CD8-positive, alpha-beta memory T cell (primary cell): ENCODE measurements at places on chromosomes 2 and 18.

- no peaks in the 10 kb centered on the region for H3K27me3 ChIP-seq
- no peak overlapping the region for H3K27ac ChIP-seq
- no peak for DNase-seq
- H3K4me1 ChIP-seq = no peaks in the 10 kb centered on the region
Observed at GRCh38 chr2:217223222-217223930, 363.5 kb upstream of the TNP1 start.

DNA sequence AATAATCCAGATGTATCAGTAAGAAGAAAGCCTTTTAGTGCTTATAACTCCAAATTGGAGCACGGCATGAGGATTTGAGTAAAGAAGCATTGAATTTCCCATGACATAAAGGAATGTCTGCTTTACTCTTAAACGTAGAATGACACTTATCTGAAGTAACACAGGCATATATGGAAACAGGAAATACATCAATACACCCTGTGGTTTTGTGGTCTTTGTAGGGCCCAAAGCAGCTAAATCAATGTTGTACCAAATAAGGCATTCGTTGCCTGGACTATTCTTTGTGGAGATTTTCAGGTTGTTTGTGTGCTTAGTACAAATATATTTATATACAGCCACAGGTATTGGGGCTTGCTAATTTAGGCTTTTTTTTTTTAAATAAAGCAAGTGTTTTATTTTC, 660.5 kb downstream of the LRRTM4 start:
- H3K4me1 ChIP-seq = no peaks in the 10 kb centered on the region
- DNase-seq = no peak
- no peak overlapping the region for H3K4me3 ChIP-seq
- H3K27me3 ChIP-seq = no peaks in the 10 kb centered on the region
- H3K36me3 ChIP-seq = no peaks in the 10 kb centered on the region
- no peak overlapping the region for H3K27ac ChIP-seq

DNA sequence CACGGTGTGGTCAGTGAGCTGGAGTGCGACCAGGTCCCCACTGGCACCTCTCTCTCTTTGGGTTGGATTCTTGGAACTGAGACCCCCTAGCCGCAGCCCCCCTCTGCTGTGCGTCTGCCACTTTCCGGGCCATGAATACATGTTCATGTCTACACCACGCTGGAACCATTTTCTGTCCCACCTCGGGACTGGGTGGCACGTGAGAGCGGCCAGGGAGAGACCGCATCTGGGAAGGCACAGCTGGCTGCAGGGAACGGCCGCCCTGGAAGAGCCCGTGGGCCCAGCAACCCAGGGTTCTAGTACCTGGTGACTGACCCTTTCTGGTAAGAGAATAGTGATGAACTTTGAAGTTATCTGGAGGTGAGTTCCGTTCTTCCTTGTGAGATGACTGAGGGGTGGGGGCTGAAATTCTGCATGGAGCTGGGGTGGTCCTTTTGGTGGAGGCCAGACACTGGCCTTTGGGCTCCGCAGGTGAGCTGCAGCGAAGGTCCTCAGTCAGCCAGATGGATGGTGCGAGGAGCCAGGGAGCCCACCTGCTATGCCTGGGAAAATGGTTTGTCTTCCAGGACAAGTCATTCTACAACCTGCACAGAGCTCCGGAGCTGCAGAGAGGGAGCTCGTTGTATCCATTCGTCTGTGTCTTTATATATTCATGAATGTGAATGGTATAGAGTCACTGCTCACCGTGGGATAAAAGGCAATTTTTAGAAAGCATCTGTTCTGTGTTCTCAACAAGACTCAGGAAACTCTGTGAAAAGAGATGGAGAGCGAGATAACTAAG, 223.5 kb downstream of the NDUFA10 start:
- no peak for DNase-seq
- H3K36me3 ChIP-seq = no peaks in the 10 kb centered on the region
- no peaks in the 10 kb centered on the region for H3K27me3 ChIP-seq
- no peak overlapping the region for H3K4me3 ChIP-seq

- no peaks in the 10 kb centered on the region for H3K27me3 ChIP-seq
- H3K36me3 ChIP-seq = no peaks in the 10 kb centered on the region
Observed at GRCh38 chr2:231627384-231628120, 34.9 kb downstream of the TEX44 start.

- H3K36me3 ChIP-seq = no peaks in the 10 kb centered on the region
- DNase-seq = no peak
- H3K27ac ChIP-seq = no peak overlapping the region
- H3K4me1 ChIP-seq = no peaks in the 10 kb centered on the region
- H3K27me3 ChIP-seq = peaks cover 12% of the 10 kb centered on the region
Observed at GRCh38 chr2:9210030-9210429, 3.4 kb downstream of the ASAP2 start.

DNA sequence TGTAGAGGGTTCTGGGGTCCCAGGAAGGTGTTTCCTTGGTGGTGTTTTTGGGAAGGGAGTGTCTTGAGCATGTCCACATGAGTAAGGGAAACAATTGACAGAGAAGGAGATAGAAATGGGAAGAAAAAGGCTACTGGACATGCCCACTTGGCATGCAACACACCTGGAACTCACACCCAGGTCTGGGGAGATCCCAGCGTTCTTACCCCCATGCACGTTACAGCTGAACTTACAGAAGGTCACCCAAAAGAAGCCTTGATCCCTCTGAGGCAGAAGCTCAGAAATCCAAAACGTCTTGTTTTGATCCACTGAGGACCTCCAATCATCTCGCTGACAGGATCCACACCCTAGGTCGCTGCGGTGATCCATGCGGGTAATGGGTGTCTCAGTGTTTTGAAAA, 142.0 kb downstream of the ZNF516 start:
- no peak overlapping the region for H3K4me3 ChIP-seq
- no peaks in the 10 kb centered on the region for H3K36me3 ChIP-seq
- no peaks in the 10 kb centered on the region for H3K27me3 ChIP-seq

GRCh38 chr2:174624895-174625430, 27.4 kb upstream of the WIPF1 start:
- H3K27ac ChIP-seq = no peak overlapping the region
- peaks cover 7% of the 10 kb centered on the region for H3K36me3 ChIP-seq
- no peaks in the 10 kb centered on the region for H3K27me3 ChIP-seq
- DNase-seq = no peak

DNA sequence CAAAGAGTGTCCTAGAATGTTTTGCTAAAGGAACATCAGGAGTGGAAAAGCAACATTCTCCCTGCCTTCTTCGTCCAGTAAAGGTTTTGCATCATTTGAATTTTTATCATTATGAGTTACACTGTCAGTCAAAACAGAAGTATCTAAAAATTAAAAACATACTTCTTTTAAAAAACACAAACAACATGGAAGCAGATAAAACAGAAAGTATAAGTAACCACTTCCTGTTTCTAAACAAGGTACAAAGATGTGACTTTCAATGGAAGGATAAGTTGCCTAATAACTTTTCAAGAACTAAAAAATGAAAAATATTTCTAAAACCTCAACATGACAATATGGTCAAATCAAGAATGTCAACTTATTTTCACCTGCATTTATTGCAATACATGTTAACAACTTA, 158.2 kb downstream of the STK39 start:
- H3K27ac ChIP-seq = no peak overlapping the region
- no peak overlapping the region for H3K4me3 ChIP-seq
- no peaks in the 10 kb centered on the region for H3K27me3 ChIP-seq
- no peak for DNase-seq
